Suppressor macrophage (primary cell): ENCODE measurements at places on chromosomes 1 and 21.

DNA sequence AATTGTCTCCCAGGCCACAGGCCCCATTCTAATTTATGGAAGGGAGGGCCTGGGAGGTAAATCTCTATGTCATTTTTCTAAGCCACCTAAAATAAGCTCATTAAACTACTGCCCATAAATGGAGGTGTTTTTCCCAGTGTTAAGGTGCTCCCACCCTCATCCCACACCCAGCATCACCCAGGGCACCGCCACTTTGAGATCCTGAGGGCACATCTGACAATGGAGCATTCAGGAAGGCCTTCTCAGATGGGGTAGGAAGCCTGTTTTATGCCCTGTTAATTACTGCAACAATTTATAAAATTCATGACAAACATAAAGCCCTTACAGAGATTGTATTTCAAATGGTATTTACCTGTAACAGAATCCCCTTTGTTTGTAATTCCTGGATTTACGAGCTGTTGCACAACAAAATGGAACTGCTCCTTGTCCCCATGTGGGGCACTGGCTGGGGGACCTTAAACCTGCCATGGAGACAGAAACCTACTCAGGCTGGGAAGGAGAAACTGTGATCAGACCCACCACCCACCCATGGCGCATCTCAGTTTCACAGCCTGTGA is 319.5 kb upstream of the USP24 start:
- no peak for DNase-seq

GRCh38 chr1:28417441-28417922 is 47.9 kb downstream of the PHACTR4 start:
- peak; percentile 78 for DNase-seq

DNA sequence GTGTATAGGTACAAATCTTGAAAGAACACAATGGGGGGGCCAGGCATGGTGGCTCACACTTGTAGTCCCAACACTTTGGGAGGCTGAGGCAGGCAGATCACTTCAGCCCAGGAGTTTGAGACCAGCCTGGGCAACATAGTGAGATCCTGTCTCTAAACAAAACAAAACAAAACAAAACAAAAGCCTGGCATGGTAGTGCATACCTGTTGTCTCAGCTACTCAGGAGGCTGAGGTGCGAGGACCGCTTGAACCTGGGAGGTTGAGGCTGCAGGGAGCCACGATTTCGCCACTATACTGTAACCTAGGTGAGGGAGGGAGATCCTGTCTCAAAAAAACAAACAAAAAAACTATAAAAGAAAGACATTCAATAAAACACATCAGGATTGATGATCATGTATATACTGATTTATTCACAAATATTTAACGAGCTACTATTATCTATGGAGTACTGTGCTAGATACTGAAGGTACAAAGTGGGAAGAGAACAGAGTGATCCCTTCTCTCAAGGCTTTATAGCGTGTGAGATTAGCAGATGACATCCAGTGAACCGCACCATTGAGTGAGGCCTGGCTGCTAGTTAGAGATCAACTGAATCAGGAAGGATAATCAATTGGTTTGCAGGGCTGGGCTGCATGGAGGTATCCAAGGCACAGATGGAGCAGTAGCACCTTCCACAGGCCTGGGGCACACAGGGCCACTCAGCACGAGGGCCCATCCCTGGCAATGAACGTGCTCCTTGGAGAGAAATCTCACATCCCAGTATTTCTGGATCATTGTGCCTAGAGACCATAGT is 26.4 kb downstream of the ELF3 start:
- DNase-seq: no peak

- no peak for DNase-seq
Observed at GRCh38 chr1:156945881-156946661, 25.6 kb downstream of the LRRC71 start.

- no peak for DNase-seq
Observed at GRCh38 chr1:27153549-27153886, 1.4 kb downstream of the SLC9A1 start.

DNA sequence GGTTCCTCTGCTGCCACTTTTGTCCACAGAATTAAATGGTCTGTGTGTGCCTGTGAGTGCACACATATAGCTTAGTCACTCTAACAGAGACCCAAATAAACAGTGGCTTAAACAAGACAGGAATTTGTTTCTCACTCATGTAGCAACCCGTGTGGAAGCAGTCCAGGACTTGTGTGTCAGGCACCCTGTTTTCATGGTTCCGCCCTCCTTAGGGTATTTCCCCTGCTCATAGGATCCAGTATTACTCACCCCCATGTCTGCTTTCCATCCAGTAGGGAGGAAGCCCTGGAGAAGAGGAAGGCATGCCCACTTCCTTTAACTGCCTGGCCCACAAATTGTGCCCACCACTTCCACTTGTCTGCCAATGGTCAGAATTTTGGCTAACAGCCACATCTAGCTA is 41.3 kb upstream of the TACSTD2 start:
- peak; percentile 95 for DNase-seq

DNA sequence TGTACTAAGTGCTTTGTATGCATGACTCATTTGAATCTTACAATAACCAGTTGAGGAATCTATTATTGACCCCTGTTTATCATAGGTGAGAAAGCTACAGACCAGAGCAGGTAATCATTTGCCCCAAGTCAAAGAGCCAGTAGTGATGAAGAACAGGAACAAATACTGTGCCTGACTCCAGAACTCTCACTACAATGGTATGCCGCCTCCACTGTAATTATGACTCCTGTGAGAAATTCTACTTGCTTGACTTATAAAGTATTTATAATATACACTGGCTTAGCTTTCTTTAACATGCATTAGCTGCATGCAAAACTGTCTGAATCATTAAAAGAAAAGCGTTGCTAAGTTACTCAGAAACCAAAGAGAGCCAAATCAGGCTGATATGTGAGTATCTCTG is 92.6 kb downstream of the ZNF281 start:
- DNase-seq: no peak

GRCh38 chr1:196098000-196098399 is 510.2 kb downstream of the KCNT2 start:
- no peak for DNase-seq
